ENCODE measurements at places on chromosomes 1 and 21. TPM values are rescaled to one million over a fixed set of nuclear protein-coding genes. Genes with fewer than 3 reads are reported as not detected.

- no peak for DNase-seq
Observed at GRCh38 chr1:164803366-164803765, 244.4 kb downstream of the PBX1 start.

GRCh38 chr1:97906567-97907241, 14.1 kb downstream of the DPYD start:
- peak; percentile 44 for DNase-seq

GRCh38 chr1:8063298-8064036, 37.4 kb upstream of the ERRFI1 start:
- DNase-seq: no peak

The HENMT1 gene
- total RNA-seq: not detected

All from Caki2 (cell line).